ENCODE measurements at places on chromosomes 13 and 19. TPM values are rescaled to one million over a fixed set of nuclear protein-coding genes. Genes with fewer than 3 reads are reported as not detected.

DNA sequence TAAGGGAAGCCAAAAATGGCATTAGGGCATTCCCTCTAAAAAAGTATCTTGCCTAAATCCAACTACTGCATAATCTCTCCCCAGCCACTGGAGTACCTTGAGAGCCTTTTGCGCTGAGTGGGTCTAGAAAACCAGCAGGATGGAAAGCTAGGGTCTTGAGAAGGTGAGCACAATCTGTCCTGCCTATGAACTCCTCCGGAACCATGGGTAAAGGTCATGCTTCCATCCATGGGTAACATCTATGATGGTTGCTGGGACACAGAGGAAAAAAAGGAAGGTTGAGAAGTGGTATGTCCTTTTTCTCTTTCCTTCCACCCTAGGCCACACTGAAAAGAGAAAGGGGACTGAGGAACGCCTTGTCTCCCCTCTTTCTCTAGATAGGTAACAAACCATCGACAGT is 52.4 kb downstream of the ZNF676 start:
- DNase-seq, result peak; percentile 61

Gene IGFL3
- not detected for total RNA-seq

GRCh38 chr19:719636-720344 is 11.1 kb downstream of the PALM start:
- DNase-seq, result no peak

Gene SPRED3
- 2.1 TPM for total RNA-seq

GRCh38 chr13:27774169-27774568 is 18.1 kb upstream of the GSX1 start:
- DNase-seq, result peak; percentile 55

Gene LYPD5
- total RNA-seq, result not detected

Gene ACER1
- not detected for total RNA-seq

- DNase-seq, result no peak
These were observed 242.0 kb downstream of the NDFIP2 start for GRCh38 chr13:79722885-79723445.

Gene TLE2
- total RNA-seq, result 1.2 TPM

Data from OCI-LY7 (cell line).